CD4-positive, alpha-beta T cell treated with Interleukin-4 for 4 hours (primary cell): ENCODE measurements at places on chromosomes 12 and 14.
A peak's percentile ranks its signal among the peaks of the same experiment; 100 is the strongest.

DNA sequence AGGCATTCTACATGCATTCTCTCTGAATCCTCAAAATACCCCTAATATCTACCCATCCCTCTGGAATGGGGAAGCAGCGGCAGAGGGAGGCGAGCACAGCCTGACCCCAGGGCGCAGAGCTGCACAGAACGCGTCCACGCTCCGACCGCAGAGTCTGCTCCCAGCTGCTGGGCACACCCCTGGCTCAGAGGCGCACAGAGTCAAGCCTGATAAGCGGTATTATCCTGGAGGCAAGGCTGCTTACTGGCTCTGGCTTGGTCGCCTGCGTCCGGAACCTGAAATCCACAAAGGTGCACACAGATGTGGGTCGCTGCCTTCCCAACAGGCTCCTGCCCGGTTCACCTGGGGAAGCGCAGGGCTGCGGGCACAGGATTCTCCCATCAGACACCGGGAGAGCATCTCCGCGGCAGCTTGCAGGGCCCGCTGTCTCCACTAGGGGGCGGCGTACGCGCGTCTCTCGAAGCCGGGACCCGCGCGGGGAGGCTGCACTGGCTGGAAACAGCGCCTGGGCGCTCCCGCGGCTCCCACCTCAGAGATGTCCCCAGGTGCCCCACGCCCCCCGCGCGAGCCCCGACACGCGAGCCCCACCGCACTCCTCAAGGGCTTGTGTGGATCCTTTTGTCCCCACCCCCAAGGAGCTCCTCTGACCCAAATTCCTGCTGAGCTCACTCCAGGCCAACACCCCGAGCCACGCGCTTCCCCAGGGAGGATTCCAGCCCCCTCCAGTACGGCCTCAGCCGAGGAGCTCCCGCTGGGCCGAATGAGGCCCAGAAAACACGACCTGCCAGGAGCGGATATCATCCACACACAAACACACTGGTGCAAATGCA lies 120.1 kb upstream of the FZD10 start:
- no peak for DNase-seq

- DNase-seq, result no peak
These were observed 41.4 kb downstream of the DAAM1 start for GRCh38 chr14:59229653-59230406.

DNA sequence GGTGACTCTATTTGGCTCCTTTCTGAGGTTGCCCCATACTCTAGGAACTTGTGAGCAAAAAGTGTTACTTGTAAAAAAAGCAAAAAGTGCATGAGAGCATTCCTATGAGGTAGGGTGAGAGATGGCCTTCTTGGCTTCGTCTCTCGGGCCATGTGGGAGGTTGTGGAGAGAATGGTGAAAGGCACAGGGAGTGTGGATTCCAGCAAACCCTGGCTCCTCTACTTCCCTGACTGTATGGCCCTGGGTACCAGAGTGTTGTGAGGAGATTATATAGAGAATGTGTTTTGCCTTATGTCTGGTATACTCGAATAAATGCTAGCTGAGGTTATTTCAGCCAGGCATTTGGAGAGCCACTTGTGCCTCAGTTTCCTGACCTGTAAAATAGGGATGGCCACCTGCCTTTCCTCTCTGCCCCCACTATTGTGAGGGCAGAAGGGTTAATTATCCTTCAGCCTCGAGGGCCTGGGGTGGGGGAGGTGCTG lies 11.0 kb downstream of the PLEKHG3 start:
- no peak for DNase-seq

DNA sequence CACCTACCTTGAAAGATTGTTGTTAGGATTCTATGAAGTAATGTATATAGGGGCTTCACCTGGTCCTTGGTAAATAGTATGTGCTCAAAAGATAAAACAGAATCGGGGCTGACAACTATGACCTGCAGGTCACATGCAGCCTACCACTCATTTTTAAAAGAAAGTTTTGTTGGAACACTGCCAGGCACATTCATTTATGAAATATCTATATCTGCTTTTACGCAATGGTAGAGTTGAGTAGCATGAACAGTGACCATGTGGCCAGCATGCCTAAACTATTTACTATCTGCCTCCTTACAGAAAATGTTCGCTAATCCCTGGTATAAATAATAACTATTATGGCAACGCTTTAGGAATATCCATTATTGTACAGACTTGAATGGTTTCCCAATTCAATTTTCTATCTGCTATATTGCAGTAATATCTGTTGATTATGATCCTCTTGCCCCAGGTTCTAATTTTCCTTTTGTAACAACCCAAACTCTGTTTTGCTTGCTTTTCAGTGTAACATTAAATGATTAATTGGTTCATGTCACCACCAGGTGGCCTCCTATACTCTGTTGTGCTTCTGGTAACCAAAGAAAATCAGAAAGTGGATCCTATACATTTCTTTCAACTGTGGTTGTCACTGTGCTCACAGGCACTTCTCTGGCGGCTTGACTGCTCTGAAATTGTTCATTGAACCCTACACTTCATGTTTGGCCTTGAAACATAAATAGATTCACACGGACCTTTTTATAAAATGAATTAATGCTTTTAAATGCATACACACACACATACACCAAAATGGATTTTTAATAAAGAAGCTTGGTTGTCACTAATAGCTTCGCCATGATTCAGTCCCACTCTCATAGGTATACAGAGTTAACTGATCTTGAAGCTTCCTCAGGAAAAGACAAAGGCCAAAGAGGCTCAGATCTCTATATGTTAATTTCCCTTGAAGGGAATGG lies 227.7 kb upstream of the NPAS3 start:
- no peak for DNase-seq

DNA sequence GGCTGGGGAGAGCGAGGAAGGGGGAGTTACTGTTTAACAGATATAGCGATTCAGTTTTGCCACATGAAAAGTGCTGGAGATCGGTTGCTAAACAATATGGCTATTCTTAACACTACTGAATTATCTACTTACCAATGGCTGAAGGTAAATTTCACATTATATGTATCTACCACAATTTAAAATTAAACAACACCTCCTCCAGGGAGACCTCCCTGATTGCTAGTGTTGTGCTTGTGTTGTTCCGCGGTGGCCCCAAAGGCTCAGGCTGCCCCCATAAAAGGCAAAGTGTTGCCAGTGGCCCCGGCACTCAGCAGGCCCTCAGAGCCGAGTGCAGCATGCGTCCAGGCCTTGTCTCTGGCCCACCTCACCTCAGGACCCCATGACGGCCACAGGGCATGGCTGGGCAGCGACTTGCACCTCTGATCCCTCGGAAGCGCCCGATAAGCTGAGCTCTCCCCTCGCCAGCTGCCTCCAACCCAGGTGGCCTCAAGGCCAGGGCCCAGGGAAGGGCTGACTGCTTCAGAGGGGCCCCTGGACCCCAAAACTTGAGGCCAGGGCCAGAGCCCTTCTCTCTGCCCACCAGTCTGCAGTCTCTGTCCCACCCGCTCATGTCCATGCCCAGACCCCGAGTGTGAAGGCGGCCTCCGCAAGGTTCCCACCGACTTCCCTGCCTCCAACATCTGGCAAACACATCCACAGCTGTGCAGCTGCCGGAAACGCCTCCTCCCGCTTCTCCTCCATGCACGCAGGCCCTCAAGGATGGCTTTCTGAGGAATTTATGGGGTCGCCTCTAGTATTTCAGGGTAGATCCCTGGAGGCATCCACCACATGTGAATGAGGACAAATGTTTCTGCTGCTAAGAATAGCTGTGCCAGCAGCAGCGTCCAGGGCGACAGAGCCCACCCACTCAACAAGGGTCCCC lies 60.0 kb downstream of the NCOR2 start:
- DNase-seq, result no peak

DNA sequence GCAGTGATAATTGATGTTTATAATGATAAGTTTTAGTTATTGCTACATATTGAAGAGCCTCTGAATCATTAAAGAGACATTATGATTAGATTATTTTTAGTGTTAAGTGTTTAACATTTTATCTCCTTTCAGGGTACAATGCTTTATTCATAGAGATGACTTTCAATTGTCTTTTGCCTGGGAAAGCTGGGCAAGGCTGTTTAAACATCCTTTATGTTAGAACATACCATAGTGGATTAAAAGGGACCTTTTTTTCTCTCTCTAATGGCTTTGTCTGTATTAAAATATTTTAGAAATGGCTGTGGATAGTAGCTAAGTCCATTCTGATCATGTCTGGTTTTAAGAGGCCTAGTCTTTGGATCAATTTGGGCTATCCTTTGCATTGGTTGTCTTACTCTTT lies 427.5 kb upstream of the MIS18BP1 start:
- DNase-seq, result no peak

- DNase-seq, result no peak
These were observed 5.3 kb downstream of the BHLHE41 start for GRCh38 chr12:26119391-26119989.

DNA sequence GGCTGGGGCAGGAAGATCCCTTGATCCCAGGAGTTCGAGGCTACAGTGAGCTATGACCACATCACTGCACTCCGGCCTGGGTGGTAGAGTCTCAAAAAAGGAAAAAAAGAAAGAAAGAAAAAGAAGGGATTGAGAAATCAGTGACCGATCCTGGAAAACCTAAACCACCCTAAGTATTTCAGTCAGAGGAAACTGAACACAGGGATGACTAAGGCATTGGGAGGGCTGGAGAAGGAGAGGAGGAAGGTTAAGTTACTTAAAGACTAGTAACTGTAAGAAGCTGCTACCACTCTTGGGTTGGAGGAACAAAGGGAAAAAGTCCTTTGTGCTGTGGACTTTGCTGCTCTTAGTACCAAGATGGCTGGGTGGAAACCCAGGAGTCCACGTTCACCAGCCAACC lies 10.6 kb downstream of the HHIPL1 start:
- no peak for DNase-seq

DNA sequence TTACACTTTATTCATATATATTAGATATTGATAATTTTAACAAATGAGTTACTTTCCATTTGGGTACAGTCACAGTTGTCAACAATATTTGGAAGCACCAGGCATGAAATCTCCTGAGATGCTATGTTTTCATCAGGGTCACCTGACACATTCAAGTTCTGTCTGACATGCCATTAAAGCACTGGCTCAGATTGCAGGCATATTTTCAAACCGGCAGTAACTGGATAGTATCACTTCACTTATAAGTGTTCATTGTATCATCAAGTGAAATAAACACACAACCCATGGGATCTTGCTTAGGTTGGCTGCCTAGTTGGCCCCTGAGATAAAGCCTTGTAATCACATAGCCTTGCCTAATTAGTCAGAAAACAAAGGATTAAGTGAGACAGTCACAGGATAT lies 4.8 kb downstream of the IFNG start:
- DNase-seq, result no peak

DNA sequence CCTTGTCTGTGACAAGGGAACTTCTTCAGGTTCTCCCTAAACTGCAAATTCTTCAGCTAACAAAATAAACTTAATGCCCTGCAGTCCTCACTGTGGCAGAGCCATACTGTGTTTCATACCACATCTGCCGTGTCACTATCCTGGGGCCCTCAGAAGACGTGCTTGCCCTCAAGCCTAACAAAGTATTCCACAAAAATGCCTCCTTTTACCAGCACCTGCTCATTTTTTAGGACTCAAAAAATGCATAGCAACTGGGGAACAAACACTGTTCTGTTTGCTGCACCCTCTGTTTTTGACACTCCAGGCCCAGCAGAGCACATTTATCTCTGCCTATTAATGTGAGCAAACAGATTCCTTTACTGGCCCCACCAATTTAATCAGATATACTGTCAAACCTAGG lies 270.7 kb upstream of the SSTR1 start:
- no peak for DNase-seq

DNA sequence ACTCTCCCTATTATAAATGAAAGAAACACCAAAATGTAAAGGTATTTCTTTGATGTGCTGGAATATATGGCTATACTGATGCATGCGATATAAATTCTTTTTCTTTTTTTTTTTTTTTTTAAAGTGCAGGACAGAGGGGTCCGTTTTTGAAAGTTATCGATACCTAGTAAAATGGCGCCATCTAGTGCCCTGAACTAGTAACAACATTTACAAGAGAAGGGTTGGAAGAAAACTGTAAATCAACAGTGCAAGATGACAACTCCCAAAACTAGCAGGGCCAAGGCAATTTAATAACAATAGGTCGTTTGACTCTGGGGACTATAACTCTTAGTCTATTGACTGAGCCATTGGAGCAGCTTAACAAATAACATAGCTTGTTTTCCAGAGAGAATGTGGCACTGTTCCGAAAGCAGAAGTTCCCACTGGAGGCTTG lies 137.7 kb downstream of the SPTSSA start:
- DNase-seq, result peak; percentile 44

- DNase-seq, result peak; percentile 81
These were observed 3.4 kb downstream of the APOLD1 start for GRCh38 chr12:12788675-12789368.

GRCh38 chr14:68781161-68782021 lies 11.5 kb downstream of the ZFP36L1 start:
- peak; percentile 90 for DNase-seq
